ENCODE measurements at places on chromosomes 1 and 21. TPM values are rescaled to one million over a fixed set of nuclear protein-coding genes. Genes with fewer than 3 reads are reported as not detected.

The ERICH3 gene
- not detected for total RNA-seq

The ZNF683 gene
- not detected for total RNA-seq

GRCh38 chr1:84146411-84147032 is 2.5 kb downstream of the PRKACB start:
- DNase-seq = no peak

The TSNAX gene
- total RNA-seq = 61.0 TPM

DNA sequence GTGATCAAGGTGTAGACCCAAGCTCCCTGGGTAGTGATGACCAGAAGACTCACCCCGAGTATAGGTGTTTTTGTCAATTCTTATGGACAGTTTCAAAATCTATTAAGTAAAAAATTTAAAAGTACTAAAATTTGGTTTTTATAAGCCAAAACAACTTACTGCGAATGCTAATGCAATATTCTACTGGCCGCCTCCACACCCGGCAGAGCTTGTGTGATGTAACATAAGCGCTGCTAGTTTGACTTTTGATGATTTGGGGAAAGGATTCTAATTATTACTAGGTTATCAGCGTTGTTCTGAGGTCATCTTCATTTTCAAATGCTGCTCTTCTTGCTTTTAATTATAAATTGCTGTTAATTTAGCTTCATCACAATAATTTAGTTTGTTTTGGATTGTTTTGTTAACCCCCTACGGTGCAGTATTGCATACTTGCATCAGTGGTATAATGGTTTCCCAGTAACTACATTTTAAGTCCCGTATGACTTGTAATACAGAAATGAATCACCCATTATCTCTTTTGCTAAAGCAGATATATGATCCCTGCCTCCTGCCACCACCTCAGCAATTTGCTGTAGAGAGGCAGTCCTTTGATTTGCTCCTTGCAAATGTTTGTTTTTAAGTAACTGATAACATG is 178.0 kb downstream of the SDCCAG8 start:
- DNase-seq = no peak
